A549 treated with Mapracorat at 1 μM for 4 hours (cell line): ENCODE measurements at places on chromosomes 5 and 9. TPM values are rescaled to one million over a fixed set of nuclear protein-coding genes. Genes with fewer than 3 reads are reported as not detected.

The QSOX2 gene
- total RNA-seq: 22.2 to 27.8 TPM (median 27.2 TPM) in 5 replicates

The FST gene
- total RNA-seq: 1.7 to 3.0 TPM (median 2.9 TPM) in 5 replicates

The FER gene
- 4.2 to 6.7 TPM (median 5.0 TPM) in 5 replicates for total RNA-seq

The SLC36A3 gene
- not detected in 5 replicates for total RNA-seq

The GGTA1 gene
- total RNA-seq: not detected in 5 replicates

The YTHDC2 gene
- total RNA-seq: 6.1 to 7.8 TPM (median 7.4 TPM) in 5 replicates

The KCNIP1 gene
- not detected in 5 replicates for total RNA-seq

The ITGA1 gene
- total RNA-seq: 0.64 to 1.1 TPM (median 0.92 TPM) in 5 replicates

The GRM6 gene
- total RNA-seq: not detected in 5 replicates

The ARSK gene
- total RNA-seq: 5.9 to 9.5 TPM (median 8.0 TPM) in 5 replicates

The CCL27 gene
- total RNA-seq: 0.28 TPM in 1 of 5 replicates, not detected in the others

The DBH gene
- not detected in 5 replicates for total RNA-seq

The ZNF300 gene
- 2.3 to 2.8 TPM (median 2.3 TPM) in 5 replicates for total RNA-seq

The PCDHB12 gene
- 0.06 TPM in 1 of 5 replicates, not detected in the others for total RNA-seq

The TSLP gene
- not detected in 5 replicates for total RNA-seq

The MINAR2 gene
- not detected in 5 replicates for total RNA-seq

The RNF208 gene
- 1.1 to 2.1 TPM (median 1.8 TPM) in 5 replicates for total RNA-seq

The TJP2 gene
- total RNA-seq: 3.7 to 5.2 TPM (median 4.7 TPM) in 5 replicates

The PRDM9 gene
- total RNA-seq: not detected in 5 replicates

The SLCO6A1 gene
- not detected in 5 replicates for total RNA-seq

The HABP4 gene
- total RNA-seq: 15.2 to 17.0 TPM (median 16.2 TPM) in 5 replicates

The SARDH gene
- 0.07 to 0.19 TPM (median 0.08 TPM) in 4 of 5 replicates, not detected in the other for total RNA-seq

The NR2F1 gene
- total RNA-seq: 4.0 to 5.9 TPM (median 4.7 TPM) in 5 replicates

The FAM221B gene
- not detected in 5 replicates for total RNA-seq

The GBA2 gene
- 28.0 to 39.6 TPM (median 34.5 TPM) in 5 replicates for total RNA-seq

The ANKRD31 gene
- 0.02 to 0.07 TPM (median 0.05 TPM) in 4 of 5 replicates, not detected in the other for total RNA-seq

The MYORG gene
- 4.1 to 6.9 TPM (median 6.3 TPM) in 5 replicates for total RNA-seq

The PHAX gene
- total RNA-seq: 46.9 to 64.8 TPM (median 47.8 TPM) in 5 replicates

The NTRK2 gene
- 0.02 to 0.04 TPM in 2 of 5 replicates, not detected in the others for total RNA-seq

The ARID3C gene
- 0.09 to 0.39 TPM (median 0.17 TPM) in 5 replicates for total RNA-seq

The ENHO gene
- total RNA-seq: 1.2 to 2.9 TPM (median 2.3 TPM) in 5 replicates

The ARHGEF39 gene
- total RNA-seq: 13.3 to 18.5 TPM (median 16.1 TPM) in 5 replicates

The GAPT gene
- not detected in 5 replicates for total RNA-seq

The CTXN3 gene
- total RNA-seq: not detected in 5 replicates

The PTPN3 gene
- 13.8 to 20.4 TPM (median 17.9 TPM) in 5 replicates for total RNA-seq

The DNM1 gene
- total RNA-seq: 77.9 to 94.3 TPM (median 86.7 TPM) in 5 replicates

The JMY gene
- total RNA-seq: 2.2 to 3.4 TPM (median 3.0 TPM) in 5 replicates

The IFNK gene
- total RNA-seq: not detected in 5 replicates

The FOXD4L5 gene
- 0.05 TPM in 1 of 5 replicates, not detected in the others for total RNA-seq

The PCDHGA4 gene
- total RNA-seq: 0.07 to 0.22 TPM (median 0.12 TPM) in 5 replicates

The IL5 gene
- total RNA-seq: not detected in 5 replicates

The CORO2A gene
- 1.0 to 1.6 TPM (median 1.3 TPM) in 5 replicates for total RNA-seq
